ENCODE measurements at places on chromosomes 11 and 22.
A peak's percentile ranks its signal among the peaks of the same experiment; 100 is the strongest.

- DNase-seq, result no peak
Measured at GRCh38 chr11:102457056-102457677, 4.6 kb upstream of the TMEM123 start.

DNA sequence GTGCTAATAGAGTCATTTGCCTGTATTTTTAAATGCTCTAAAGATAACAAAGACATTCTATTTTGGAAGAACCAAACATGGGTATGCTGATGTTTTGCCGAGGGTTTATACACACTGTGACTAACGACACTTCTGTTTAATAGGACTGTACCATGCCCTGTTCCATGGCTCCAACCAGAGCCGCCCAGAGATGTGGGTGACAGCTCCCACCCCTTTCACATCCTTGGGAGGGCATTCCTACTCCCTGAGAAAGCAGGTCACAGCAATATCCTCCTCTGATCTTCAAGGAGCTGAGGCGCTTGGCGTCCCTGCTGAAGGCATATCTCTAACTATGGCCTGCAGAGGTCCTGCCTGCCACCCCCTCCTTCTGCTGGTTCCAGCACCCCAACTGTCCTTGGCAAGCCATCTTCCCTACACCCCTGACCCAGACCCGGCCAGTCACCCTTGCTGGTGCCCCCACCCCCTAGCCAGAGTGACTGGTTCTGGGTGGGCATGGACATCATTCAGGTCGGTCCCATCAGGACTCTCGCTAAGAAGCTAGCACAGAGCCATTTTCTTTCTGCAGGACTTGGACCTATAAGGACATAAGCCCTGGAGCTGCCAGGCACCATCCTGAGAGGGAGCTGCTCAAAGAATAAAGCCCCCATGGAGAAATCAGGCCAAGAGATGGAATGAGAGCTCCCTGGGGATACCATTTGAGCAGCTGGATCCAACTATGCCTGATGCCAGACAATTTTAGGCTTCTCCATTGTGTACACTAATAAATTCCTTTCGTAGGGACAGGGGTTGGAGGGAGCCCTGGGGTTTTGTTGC, 381.3 kb downstream of the CTTN start:
- DNase-seq, result no peak

DNA sequence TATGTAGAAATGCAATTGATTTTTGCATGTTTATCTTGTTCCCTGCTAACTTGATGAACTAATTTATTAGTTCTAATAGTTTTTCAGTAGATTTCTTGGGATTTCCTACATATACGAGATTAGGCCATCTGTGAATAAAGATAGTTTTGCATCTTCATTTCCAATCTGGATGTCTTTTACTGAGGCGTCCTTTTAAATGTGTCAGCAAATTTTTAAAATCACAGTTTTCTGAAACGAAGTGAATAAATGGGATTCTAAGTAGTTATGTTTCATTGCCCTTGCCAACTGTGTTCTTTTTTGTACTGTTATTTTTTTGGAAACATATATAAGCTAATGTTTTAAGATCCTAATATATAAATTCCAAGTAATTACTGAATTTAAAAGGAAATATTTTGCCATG, 50.0 kb downstream of the CYP2R1 start:
- DNase-seq, result no peak

DNA sequence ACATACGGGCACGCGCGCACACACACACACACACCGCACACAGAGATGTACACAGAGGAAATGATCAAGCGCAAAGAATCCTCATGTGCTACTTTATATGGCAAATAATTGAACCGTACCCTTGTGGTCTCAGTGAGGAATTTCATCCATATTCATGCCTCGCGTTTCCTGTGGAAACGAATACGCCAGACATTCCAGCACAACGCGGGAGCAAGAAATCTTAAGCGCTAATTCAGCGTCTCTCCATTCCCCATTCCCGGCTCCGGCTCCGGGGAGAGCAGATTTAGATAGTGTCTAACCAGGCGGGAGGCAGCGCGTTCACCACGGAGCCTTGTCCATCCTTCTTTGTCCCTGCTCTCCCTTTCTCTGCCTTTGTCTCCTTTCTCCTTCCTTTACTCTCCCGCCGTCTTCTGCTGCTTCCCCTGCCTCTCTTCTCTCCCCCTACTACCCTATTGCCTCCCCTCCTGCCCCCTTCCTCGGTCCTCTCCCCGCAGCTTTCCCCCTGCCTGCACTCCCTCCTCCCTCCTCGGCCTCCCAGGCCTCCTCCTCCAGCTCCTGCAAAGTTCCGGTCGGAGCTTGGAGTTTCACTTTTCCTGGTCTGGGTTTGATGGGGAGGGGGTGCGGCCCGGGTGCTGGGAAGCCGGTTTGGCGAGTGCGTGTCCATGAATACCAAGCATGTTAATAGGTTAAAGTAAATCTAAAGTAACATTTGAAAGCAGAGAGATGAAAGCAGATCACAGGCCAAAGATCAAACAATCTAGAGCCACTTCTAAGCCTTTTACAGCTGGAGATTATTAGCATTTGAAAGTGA, 579.3 kb downstream of the BUD13 start:
- peak; percentile 29 for DNase-seq

- DNase-seq, result peak; percentile 78
Measured at GRCh38 chr22:36439481-36440271, 41.8 kb downstream of the TXN2 start.

- peak; percentile 10 for DNase-seq
Measured at GRCh38 chr22:27514601-27515523, 286.7 kb downstream of the MN1 start.

- DNase-seq, result no peak
Measured at GRCh38 chr22:19457828-19458428, 10.4 kb upstream of the C22orf39 start.

DNA sequence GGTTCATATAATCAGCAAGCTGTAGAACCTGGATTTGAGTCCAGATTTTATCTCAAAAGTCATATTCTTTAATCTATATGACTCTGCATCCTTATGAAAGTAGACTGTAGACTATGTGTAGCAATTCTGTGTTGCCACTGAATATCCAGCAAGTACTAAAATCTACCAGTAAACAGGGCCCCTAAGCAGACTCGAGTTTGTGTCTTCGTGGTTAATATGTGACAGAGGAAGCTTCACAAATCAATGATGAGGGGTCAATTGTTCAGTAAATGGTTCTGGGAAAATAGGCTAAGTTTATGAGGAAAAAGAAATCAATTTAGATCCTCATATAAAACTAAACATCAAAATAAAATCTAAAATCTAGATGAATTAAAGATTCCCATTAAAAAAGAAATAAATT, 648.5 kb upstream of the KIRREL3 start:
- DNase-seq, result no peak

- no peak for DNase-seq
Measured at GRCh38 chr22:43555561-43556515, 144.0 kb downstream of the MPPED1 start.

DNA sequence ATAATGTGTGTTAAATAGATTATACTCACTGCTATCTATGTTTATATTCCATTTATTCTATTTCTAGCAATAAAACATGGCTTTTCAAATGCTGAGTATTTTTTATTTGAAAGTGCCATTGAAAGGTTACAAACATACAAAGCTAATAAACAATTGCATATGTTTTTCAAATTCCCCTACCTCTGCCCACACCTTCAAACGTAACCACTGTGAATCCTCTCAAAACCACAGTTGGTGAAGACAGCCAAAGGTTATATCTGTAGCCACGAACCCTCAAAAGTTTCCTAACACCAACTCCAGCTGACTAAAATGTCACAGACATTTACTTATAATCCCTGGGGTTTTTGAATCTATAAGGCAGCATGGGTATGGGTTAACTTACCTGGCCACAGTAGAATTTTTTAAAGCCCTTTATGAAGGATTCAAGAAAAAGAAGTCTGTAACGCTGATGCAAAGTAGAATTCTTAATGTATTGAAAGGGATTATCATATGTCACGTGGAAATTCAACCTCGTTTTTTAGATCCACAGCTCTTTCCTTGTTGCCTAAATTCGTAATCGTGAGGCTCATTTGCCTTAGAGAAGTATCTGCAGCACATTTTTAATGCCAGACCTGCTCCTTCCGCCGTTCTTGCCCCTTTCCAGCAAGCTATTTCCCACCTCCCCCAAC, 122.5 kb upstream of the ZC3H12C start:
- DNase-seq, result no peak

- DNase-seq, result peak; percentile 90
Measured at GRCh38 chr11:67401495-67402191, at the start of gene PPP1CA. Gene PPP1CA (minus strand): TSS chr11:67401858. CDS start chr11:67401782, 76 bp downstream.
